ENCODE measurements at places on chromosomes 7 and 10.

GRCh38 chr7:23715099-23715498 is 5.1 kb downstream of the STK31 start:
- no peak for DNase-seq

DNA sequence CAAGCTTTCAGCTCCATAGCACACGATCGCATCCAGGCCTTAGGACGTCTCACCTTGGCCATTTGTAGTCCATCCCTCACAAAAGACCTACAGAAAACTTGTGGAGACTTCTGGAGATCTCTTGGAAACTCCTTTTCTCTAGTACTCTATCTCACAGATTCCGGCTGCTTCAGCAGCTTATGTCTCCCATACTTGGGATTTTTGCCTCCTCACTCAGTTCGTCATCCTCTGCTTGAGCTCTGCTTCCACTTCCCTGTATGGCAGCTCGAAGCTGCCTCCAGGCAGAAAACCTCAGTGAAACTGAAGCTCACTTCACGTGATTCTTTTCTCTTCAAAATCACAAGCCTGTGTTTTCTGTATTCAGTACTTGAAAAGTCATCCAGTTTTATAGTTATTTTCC is 178.7 kb upstream of the GDF10 start:
- DNase-seq: no peak

- no peak for DNase-seq
Measured at GRCh38 chr10:77268721-77269120, 368.9 kb downstream of the KCNMA1 start.

DNA sequence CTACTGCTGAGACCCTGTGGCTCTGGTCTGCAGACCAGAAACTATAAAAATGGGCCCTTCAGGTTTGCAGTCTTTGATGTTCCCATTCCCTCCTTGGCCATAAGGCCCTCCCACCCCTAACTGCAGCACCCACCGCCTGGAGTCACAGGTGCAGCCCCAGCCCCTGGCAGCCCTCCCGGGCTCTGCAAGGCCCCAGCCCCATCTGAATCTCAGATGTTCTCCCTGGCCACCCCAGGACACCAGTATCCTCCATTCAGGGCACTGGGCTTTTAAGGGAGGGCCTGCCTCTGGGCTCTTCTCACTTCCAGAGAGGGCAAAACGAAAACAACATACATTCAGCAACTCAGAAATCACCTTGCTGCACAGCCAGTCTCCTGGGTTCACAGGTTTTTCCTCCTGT is 107.7 kb upstream of the RET start:
- no peak for DNase-seq

- DNase-seq: no peak
Measured at GRCh38 chr7:43363035-43363791, 219.7 kb upstream of the STK17A start.

- no peak for DNase-seq
Measured at GRCh38 chr10:99316374-99316773, 12.8 kb upstream of the CNNM1 start.

- DNase-seq: no peak
Measured at GRCh38 chr10:98472196-98472595, 25.5 kb upstream of the HPS1 start.
